ENCODE measurements at places on chromosomes 5 and 9. TPM values are rescaled to one million over a fixed set of nuclear protein-coding genes. Genes with fewer than 3 reads are reported as not detected.

The DAB2 gene
- 0.51 TPM for total RNA-seq

The TMEM174 gene
- not detected for total RNA-seq

- DNase-seq: peak; percentile 100
These were observed 2.1 kb upstream of the ALDH7A1 start for GRCh38 chr5:126597156-126597555.

GRCh38 chr9:111148052-111149017, 110.1 kb upstream of the LPAR1 start:
- DNase-seq: no peak

GRCh38 chr5:119031905-119032304, 39.0 kb upstream of the DMXL1 start:
- DNase-seq: peak; percentile 29

GRCh38 chr5:38187532-38187931, 70.8 kb upstream of the EGFLAM start:
- DNase-seq: no peak
